ENCODE measurements at places on chromosomes 16 and 17.

- DNase-seq = no peak
Observed at GRCh38 chr16:65948361-65948760, 418.1 kb upstream of the CDH5 start.

- DNase-seq = no peak
Observed at GRCh38 chr16:79369796-79370195, 230.7 kb downstream of the MAF start.

DNA sequence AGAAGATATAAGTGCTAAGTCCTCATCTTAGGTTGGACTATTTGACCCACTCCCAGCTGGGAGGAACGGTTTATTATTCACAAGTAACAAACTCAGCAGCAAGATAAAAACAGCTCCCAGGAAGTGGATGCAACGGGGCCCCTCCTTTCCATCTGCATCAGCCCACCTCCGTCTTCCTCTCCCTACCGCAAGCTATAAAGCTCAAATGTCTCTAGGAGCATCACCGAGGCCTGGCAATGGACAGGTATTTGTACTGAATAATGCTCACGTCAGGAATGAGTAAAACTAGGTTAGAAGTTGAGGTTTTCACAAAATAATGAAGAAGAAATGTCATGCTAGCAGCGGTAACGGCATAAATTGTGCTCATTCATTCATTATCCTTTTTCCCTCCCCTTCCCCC, 408.7 kb upstream of the PSMD7 start:
- DNase-seq = no peak

DNA sequence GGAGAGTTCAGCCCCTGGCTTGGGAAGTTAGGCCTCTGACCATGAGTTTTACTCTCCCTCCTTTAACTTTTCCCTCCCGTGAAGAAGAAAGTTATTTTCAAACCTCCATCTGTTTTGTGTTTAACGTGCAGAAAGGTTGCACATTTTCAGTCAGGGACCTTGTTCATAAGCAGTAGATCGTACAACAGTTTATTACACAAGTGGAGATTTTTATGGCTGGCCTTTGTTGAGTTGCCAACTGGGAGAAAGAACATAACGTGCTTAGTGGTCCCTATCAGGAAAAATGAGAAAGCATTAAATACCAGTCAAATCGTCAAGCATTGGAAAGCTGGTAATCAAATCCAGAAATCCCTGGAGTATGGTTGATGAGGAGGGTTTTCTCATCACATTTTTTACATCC, 117.9 kb upstream of the MYOCD start:
- no peak for DNase-seq

DNA sequence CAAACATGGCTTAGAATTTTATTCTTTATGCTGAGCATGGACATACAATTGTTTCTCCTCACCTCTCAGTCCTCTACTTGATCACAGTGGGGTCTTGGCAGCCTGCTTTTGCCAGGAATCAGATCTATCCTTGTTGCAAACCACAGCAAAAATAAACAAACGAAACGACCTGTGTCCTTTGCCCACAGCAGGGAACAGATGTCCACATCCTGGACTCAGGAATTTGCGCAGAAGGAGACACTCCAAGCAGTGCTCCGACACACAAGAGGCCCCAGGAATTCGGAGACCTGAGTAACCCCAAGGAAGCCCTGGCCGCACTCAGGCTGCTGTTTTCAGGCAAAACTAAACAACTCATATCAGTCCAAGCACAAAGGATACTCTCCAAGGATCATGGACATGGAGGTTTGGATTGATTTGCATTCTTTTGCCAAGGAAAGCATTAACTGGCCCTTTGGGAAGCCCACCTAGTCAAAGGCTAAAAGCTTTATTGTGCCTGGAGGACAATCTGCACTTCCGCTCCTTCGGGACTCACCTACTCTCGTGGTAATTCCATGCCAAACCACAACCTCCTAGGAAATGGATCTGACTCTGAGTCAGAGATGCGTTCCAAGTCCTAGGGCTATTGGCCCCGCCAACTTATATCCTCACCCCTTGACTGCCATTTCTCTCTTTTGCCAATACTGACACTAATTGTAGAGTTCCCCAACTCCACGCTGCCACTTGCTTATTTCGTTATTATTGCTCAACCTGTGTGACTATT, 271.1 kb upstream of the CDH11 start:
- DNase-seq = no peak

GRCh38 chr17:64554028-64554637, 47.4 kb downstream of the CEP95 start:
- no peak for DNase-seq

DNA sequence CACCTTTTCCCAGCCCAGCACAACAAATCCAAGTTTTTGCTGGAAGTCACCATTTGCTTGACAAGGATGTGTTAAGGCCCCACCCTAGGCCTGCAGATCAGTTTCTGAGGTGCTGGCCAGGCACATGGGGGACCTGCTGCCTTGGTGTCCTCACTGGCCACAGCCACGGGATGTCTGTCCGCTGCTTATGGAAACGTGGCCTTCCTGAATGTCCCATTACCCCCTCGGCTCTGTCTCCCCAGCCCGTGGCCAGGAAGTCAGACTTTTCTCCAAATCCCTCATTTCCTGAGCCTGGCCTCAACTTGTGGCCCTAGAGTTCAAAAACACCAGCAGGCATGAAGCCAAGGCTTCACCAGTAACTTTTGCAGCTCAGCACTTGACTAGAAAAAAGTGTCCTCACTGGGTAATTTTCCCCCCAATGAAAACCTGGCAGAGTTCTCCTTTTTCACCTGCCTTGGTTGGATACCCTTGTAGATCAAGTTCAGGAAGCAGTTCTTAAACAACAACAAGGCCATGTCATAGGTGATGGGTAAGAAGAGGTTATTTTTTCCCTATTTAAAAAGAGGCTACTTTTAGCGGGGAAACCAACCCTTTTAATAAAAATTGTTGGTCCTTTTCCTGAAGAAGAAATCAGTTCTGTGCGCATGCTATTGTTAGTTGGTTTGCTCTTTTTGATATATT, 80.8 kb downstream of the SOCS1 start:
- DNase-seq = no peak

DNA sequence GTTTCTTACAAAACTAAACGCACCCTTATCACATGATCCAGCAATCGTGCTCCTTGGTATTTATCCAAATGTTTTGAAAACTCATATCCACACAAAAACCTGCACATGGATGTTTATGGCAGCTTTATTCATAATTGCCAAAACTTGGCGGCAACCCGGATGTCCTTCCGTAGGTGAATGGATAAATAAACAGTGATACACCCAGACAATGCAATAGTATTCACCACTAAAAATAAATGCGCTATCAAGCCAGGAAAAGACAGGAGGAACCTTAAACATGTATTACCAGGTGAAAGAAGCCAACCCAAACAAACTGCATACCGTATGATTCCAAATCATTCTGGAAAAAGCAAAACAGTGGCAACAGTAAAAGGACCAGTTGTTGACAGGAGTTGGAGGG, 10.0 kb downstream of the SPATA32 start:
- no peak for DNase-seq

DNA sequence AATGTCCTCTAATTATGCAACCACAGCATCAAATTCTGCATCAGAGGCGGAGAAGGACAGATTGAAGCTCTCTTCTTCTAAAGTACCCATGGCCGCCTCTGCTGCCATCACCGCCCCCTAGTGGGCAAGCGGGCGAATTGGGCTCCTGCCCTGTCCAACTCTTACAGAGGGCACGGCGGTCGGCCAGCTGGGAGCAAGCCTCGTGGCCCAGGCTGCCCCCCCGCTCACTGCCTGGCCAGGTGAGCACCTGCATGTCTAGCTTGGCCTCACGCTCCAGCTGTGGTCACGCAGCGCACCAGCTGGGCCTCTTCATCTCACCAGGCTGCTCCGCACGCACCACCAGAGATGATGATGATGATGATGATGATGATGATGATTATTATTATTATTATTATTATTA, 146.1 kb upstream of the TOM1L1 start:
- no peak for DNase-seq

- DNase-seq = no peak
Observed at GRCh38 chr16:77677129-77677528, 45.2 kb upstream of the NUDT7 start.

GRCh38 chr16:82034981-82035612, at the start of gene HSD17B2:
HSD17B2 (plus strand) TSS chr16:82035253; CDS start chr16:82035425, 172 bp downstream.
- no peak for DNase-seq

DNA sequence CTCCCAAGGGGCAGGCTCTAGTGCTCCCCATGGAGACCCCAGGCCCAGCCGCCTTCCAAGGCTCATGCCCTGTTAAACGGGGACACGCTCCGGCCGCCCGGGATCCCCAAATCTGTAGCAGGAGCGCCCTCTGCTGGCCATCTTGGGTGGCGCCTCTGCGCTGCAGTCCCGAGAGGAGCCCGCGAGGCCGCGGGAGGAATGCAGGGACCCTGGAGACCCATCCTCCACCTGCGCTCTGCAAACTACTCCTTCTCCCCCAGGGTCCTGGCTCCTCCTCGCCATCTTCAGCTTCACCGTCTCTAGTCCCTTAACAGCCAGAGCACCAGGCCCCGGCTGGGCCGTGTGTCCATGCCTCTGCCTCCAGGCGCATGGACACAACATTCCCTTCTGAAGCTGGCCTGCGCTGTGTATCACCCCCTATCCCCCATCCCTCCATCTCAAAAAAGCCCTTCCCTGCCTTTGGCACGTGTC, 23.6 kb upstream of the KRT17 start:
- DNase-seq = peak; percentile 90

DNA sequence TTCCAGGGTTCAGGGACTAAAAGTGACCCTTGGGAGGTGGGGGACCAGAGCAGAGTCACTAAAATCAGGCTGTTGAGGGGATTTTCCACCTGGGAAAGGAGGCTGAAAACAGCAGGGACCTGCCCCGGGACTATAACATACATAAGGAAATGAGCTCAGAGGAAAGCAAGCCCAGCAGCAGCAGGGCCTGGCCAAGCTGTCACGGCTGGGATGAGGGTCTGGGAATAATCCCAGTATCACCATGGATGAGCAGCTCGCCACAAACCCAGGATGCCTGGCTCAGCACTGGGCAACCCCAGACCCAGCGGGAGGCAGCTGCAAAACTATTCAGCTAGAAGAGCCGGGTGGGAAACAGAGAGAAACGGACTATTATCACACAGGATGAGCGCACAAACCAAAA, 72.4 kb downstream of the RPH3AL start:
- no peak for DNase-seq

DNA sequence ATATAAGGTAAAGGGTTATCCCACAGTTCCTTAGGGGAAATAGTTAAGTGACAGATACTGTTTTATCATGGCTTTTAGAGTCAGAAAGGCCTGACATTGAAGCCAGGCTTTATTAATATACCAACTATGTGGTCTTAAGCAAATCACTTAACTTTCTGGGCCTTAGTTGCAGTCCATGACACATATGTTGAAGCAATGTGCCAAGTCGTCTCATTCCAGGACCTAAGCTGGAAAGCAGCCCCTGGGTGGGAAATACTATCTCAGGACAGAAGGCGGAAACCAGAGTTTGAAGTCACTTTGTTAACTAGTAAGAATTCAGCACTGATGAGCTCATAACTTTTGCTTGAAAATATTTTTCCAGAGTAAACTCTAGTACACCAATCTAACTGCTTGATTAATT, 80.0 kb downstream of the USP32 start:
- no peak for DNase-seq

- no peak for DNase-seq
Observed at GRCh38 chr16:60206516-60206915, 1472.4 kb upstream of the GOT2 start.

GRCh38 chr16:82881516-82881915, 254.7 kb downstream of the CDH13 start:
- DNase-seq = no peak

DNA sequence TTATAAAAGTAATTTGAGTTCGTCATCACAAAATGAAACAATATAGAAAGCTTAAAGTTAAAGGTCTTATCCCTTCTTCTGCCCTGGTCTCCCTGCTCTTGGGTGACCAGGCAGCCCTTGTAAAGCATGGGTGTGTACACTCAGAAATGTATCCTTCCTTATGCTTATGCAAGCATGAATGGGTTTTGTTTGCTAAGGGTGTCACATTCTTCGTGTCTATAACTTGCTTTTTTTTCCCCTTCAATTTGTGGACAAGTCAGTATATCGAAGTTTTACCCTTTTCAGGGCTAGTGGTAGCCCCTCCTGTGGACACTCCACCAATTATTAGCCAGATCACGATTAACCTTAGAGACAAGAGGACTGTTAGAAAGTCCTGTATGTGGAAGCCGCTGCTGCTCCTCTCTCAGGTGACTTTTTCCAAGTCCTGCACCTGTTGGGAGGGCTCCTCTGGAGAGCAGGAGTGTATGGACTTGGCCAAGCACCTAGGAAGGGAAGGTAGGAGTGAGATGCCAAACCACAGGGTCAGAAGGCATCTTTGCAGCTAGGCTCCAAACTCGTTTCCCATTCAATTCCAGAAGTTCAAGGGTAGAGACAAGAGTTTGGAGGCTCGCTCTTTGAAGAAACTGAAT, 50.9 kb downstream of the LDHD start:
- DNase-seq = no peak

DNA sequence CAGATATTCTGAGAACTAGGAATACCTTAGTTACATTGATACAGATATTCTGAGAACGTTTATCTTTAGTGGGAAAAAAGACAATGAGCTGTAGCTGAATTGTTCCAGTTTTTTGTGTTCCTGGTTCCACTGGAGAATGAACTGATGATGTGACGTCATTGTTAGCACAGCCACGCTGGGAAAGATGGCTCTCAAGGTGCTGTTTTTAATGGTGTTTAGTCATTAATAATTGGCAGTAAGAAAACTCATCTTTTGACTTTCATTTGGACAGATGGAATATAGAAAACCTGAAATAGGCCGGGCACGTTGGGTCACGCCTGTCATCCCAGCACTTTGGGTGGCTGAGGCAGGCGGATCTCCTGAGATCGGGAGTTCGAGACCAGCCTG, 10.4 kb downstream of the FOXK2 start:
- DNase-seq = no peak

DNA sequence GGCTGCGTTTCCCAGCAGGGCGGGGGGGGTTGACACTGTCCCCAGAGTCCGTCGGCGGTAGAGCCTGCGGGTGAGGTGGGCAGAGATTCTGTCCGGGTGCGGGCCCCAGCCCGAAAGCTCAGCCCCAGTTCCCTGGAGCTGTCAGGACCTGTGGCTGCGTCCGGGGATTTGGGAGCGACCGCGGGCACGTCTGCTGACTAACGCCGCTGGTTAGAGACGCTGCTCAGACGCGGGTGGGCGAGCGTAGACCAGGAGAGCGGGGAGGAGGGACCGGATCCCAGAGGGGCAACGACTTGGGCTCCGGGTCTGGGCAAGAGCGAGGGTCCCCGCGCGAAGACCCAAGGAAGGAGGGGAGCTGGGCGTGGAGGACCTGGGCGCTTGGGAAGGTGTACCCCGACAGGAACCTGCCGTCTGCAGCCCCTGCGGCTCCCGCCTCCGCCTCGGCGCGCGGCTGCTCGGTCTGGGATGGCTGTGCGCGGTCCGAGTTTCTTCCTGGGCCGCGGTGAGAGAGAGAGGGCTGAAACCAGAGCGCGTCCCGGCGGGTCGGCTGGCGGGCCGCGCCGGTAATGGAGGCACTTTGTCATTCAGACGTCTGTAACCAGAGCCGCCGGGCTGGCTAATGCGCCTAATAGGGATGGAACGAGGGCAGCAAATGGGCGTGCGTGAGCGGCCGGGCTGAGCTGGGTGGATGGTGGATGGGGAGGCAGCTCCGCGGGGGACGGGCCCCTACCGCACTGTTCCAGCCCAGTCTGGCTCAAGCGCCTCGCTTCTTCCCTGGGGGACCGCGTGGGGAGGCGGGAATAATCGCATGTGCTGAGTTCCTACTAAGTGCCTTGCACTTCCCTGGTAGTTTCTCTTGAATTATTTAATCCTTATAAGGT, 2.3 kb downstream of the NGFR start:
- DNase-seq = no peak

Measured in activated CD8-positive, alpha-beta T cell treated with anti-CD3 and anti-CD28 coated beads, Interleukin-2, amount 10 ng/mL, durations not matched to agents 7 days and 5 days (primary cell).